GM23248 (cell line): ENCODE measurements at places on chromosomes 5 and 9.

DNA sequence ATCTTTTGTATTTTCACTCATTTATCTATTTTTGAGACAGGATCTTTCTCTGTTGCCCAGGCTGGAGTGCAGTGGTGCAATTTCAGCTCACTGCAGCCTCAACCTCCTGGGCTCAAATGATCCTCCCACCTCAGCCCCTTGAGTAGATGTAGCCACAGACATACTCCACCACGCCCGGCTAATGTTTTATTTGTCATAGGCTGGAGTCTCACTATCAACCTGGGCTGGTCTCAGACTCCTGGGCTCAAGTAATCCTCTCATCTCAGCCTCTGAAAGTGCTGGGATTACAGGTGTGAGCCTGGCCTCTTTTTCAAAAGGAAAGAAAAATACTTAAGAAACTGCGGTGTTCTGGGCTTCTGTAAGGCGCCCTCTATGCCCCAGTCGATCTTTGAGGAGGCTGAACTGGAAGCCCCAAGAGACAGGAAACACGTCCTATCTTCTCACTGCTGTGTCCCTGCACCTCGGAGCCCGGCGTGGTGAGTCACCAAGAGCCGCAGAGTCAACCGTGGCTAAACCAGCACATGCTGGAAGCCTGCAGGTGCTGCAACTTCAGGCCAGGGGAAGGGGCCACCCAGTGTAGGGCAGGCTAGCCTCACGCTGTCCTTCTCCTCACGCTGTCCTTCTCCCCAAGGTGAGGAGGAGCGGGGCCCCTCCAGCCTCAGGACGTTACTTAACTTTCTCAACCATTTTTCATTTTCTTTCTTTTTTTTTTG is 15.2 kb upstream of the LHX3 start:
- no peak overlapping the region for H3K4me3 ChIP-seq
- H3K27ac ChIP-seq, result no peak overlapping the region
- no peaks in the 10 kb centered on the region for H3K36me3 ChIP-seq
- no peaks in the 10 kb centered on the region for H3K27me3 ChIP-seq

DNA sequence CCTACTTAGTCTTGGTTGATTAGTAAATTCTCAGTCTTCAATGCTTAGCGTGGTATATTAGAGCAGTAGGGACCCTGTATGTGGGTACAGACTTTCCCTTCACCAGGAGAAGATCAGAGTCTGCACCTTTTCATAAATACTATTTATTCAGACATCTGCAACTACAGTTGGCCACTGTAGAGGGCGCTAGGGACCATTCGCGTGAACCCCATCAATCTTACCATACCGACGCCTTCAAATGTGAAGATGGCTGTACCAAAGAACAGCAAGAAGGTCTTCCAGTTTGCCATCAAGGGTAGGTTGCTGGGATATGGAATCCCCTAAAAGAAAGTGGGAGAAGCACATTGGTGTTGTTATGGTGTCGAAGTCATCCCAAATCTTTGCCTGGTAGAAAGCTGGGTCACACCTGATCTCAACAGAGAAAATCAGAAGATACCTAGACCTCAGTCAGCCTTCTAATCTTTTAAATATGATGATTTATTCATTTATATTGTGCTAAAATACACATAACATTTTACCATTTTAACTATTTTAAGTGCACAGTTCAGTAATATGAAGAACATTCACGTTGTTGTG is 19.1 kb downstream of the SLC36A3 start:
- no peak overlapping the region for H3K4me3 ChIP-seq
- H3K27me3 ChIP-seq, result 0 out of 2 replicates have a peak, but pooled peaks cover 3% of the 10 kb centered on the region
- H3K27ac ChIP-seq, result no peak overlapping the region

GRCh38 chr5:171911152-171911551 is 95.3 kb downstream of the FBXW11 start:
- no peak overlapping the region for H3K4me3 ChIP-seq
- no peaks in the 10 kb centered on the region; the same call in 1 of the 2 replicates for H3K36me3 ChIP-seq
- H3K27ac ChIP-seq, result no peak overlapping the region
- DNase-seq, result no peak
- peaks cover 17% of the 10 kb centered on the region for H3K4me1 ChIP-seq
- H3K27me3 ChIP-seq, result no peaks in the 10 kb centered on the region

GRCh38 chr5:58458141-58458742 is 1.6 kb downstream of the PLK2 start:
- no peak overlapping the region for H3K27ac ChIP-seq
- H3K36me3 ChIP-seq, result peaks cover 53% of the 10 kb centered on the region
- H3K4me3 ChIP-seq, result peak overlapping the region; percentile 98

GRCh38 chr5:136014049-136015002 is 14.5 kb upstream of the TGFBI start:
- H3K4me3 ChIP-seq, result peak overlapping the region; percentile 31
- H3K4me1 ChIP-seq, result peaks cover 91% of the 10 kb centered on the region
- H3K27me3 ChIP-seq, result no peaks in the 10 kb centered on the region
- H3K27ac ChIP-seq, result peak overlapping the region; percentile 100
- peak; percentile 80 for DNase-seq

GRCh38 chr5:139382807-139383206 is 290 bp downstream of the SLC23A1 start:
- H3K4me1 ChIP-seq, result peaks cover 7% of the 10 kb centered on the region; the same call in 1 of the 2 replicates
- H3K4me3 ChIP-seq, result no peak overlapping the region
- no peaks in the 10 kb centered on the region for H3K36me3 ChIP-seq
- H3K27me3 ChIP-seq, result no peaks in the 10 kb centered on the region
- no peak overlapping the region for H3K27ac ChIP-seq

DNA sequence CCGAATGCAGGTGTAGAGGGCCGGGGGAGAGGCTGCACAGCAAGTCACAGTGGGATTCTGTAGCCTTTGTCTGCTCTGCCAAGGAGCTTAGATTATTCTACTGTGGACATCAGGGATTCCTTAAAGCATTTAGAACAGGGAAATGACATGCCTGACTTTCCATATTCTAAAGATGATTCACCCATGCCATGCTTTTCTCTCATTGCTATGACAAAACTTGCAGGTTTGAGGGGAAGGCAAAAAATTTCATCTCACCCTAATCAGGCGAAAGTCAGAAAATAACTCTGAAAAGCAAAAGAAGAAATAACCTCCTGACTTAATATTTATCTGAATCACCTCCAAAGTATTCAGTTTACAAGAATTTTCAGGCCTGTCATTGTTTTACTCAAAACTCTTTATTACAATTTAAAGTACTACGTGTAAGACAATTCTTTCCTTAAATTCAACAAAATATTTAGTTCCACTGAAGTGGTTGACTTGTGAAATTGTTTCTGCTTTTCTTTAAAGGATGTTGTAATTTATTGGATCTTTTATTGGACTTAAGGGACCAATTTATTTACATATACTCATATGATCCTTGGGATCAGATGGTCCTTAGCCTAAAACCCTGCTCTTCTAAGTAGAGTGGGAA is 30.0 kb upstream of the GAS1 start:
- peak; percentile 74 for DNase-seq
- H3K4me3 ChIP-seq, result no peak overlapping the region
- H3K4me1 ChIP-seq, result peaks cover 46% of the 10 kb centered on the region
- no peaks in the 10 kb centered on the region for H3K36me3 ChIP-seq

DNA sequence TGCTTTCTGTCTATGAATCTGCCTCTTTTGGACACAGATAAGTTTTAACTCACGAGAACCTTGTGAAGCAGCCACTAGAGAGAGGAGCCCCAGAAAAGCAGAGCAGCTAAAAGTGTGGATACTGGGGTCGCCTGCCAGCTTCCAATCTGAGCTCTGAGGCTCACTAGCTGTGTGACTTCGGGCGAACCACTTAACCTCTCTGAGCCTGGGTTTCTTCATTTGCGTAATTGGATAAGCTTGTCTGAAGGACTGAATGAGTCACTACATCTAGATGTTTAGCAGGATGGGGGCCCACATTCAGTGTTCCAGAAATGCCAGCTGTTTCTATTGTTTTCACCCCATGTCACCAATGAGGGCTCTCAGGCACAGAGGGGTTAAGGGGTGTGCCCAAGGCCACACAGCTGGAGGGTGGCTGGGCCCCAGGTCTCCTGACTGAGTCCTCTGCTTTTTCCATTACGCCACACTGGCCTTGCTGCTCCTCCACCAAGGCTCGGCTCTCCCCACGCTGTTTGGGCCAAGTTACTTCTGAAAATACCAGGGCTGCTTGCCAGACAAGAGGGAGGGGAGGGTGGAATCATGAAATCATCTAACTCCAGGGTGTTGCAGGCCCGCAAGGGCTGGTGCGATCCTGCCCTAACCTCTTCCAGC is 36.2 kb downstream of the SH3PXD2B start:
- peaks cover 59% of the 10 kb centered on the region for H3K4me1 ChIP-seq
- no peaks in the 10 kb centered on the region for H3K36me3 ChIP-seq
- DNase-seq, result peak; percentile 99
- peak overlapping the region; percentile 91 for H3K27ac ChIP-seq
- no peaks in the 10 kb centered on the region for H3K27me3 ChIP-seq

- H3K4me3 ChIP-seq, result no peak overlapping the region
- H3K27me3 ChIP-seq, result no peaks in the 10 kb centered on the region
Observed at GRCh38 chr9:133367221-133367620, 8.6 kb downstream of the SURF4 start.

DNA sequence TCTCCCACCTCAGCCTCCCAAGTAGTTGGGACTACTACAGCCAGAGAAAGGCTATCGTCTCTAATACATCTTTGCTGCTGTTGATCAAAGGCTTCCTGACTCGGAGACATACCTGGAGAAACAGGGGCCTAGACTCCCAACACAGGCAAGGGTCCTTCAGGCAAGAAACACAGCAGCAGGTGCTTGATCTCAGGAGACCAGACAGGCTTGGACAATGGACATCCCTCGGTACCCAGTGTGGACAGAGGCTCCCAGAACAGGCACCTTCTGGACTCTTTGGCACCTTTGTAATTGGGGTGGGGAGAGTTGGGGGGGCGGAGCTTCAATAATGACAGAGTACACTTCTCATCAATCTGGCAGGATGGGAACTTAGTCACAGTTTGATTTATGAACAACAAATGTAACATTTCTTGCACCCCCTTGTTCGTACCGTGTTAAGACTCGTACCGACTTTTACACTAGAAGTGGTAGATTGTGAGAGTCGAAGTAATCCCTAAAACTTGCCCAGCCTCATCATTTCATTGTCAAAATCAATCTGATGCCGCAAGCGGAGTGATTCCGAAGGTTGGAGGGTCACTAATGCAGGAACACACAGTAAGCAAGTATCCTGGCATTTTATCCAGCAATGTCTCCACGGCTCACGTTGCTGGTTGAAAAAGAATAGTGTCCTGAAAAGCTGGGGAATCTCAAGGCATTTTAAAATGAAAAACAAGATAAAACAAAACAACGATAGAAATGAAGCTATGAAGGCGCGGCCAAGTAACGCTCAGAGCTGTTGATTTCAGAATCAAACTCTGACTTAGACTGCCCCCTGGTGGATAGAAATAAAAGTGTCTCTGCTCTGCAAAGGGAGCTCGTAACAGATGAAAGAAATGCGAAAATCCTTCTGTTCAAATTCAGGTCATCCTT is 46.4 kb upstream of the STK32A start:
- H3K4me3 ChIP-seq, result peak overlapping the region; percentile 38; the same call in 1 of the 2 replicates
- H3K27me3 ChIP-seq, result no peaks in the 10 kb centered on the region
- DNase-seq, result peak; percentile 75
- no peaks in the 10 kb centered on the region for H3K36me3 ChIP-seq

DNA sequence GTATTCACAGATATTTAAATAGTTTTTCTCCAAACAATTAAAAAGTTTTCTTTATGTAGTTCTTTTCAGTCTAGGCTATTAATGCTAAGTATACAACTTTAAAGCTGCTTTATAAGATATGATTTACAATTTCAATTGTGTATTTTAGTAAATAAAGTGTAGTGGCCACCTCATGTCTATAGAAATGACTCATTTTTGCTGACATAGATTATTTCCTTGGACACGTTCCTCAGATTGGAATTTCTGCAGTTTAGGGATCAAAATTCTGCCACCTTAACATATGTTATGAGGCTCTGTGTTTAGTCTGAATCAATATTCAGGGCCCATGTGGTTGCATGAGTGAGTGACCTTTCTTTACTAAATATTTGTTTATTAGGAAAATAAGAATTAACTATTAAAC is 750.2 kb downstream of the IRX1 start:
- no peaks in the 10 kb centered on the region for H3K4me1 ChIP-seq
- no peak for DNase-seq
- no peaks in the 10 kb centered on the region for H3K36me3 ChIP-seq
- H3K27me3 ChIP-seq, result no peaks in the 10 kb centered on the region
- H3K27ac ChIP-seq, result no peak overlapping the region
